ENCODE measurements at places on chromosomes 4 and X. TPM values are rescaled to one million over a fixed set of nuclear protein-coding genes. Genes with fewer than 3 reads are reported as not detected.

DNA sequence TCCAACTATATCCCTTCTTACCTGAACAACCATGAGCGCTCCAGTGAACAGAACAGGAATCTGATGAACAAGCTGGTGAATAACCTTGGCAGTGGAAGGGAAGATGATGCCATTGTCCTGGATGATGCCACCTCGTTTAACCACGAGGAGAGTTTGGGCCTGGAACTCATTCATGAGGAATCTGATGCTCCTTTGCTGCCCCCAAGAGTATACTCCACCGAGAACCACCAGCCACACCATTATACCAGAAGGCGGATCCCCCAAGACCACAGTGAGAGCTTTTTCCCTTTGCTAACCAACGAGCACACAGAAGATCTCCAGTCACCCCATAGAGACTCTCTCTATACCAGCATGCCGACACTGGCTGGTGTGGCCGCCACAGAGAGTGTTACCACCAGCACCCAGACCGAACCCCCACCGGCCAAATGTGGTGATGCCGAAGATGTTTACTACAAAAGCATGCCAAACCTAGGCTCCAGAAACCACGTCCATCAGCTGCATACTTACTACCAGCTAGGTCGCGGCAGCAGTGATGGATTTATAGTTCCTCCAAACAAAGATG is 870.2 kb downstream of the ADGRL3 start:
- no peak for DNase-seq

DNA sequence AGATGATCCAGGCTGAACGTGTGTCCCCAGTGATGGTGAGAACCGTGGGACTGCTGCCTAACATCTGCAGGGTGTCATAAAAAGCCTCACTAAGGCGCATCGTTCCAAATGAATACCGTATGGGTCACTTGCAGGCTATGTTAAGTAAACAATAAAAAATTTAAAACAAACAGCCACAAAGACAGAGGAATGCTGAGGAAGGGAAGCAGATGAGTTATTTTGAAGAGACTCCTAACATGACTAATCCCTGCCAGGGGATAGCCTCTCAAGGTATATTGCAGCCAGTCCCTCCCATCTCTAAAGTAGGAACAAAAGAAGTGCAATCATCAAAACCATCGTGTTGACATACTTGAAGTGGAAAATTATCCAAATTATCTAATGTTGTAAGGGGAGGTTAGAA is 83.8 kb downstream of the UNC5C start:
- DNase-seq, result no peak

GRCh38 chrX:38850807-38851544 is 49.7 kb downstream of the MID1IP1 start:
- no peak for DNase-seq

DNA sequence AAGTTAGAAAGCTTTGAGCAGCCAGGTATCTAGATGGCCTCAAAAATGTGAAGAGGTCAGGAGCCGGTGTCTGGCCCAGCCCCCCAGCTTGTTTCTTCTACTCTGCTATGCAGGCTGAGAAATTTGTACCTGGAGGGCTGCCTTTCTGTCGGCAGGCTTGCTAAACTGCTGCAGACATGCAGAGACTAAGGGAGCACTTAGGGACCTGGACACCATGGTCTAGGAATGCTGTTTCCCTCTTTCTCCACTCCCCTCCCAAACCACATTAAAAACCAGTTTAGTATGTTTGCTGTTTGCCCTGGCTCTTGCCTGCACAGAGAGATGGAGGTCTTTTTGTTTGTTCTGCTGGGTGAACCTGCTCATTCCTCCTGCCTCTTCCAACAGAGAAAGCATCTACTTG is 157.1 kb upstream of the DGKK start:
- DNase-seq, result no peak

The CHST7 gene
- 5.2 TPM for total RNA-seq

The NDP gene
- total RNA-seq, result not detected

The BRS3 gene
- not detected for total RNA-seq
